ENCODE measurements at places on chromosomes 1 and 21.

DNA sequence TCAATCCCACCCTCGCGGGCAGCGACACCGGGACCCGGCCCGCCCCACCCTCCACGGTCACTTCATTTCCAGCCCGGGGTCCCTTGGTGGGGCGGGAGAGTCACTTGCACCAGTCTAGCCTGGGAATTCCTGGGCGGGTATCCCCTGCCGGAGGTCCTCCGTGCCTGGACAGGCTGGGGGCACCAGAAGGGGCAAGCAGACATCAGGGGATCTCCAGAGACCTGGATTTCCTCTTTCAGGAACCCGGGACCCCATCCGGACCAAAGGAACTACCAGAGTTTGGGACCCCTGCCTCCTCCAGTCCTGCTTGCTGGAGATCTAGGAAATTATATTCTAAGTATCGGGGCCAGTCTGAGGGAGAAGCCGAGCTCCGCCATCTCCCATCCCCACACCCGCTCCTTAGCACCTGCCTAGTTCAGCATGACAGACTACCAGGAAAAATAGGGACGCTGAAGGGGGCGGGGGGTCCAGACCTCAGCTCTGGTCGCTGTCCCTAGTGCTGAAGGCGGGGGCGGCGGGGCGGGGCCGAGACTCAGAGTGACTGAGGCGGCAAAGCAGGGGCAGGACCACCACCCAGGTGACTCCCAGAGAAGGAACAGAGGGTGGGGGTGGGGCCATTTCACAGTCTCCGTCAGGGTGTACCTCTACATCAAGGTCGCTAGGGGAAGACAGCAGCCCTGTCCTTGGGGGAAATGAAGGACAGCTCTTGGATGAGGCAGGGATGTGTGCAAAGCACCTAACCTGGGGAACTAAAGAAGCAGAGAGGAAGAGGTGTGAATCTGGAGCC, 832 bp downstream of the HCN3 start:
- DNase-seq: peak; percentile 70

DNA sequence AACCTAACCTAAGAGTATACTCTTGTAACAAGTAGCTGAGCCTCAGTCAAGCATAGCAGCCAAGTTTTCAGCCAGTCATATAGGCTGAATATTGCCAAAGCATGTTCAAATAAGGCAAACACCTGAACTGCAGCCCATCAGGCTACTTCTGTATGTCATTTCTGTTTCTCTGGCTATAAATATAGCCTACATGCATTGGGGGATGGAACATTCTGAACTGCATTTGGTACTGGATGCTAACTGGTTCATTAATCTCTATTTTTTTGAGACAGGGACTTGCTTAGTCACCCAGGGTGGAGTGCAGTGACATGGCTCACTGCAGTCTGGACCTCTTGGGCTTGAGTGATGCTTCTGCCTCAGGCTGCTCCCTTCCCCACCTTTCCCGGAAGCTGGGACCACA, 37.3 kb downstream of the MAST2 start:
- no peak for DNase-seq

- DNase-seq: no peak
These were observed 41.2 kb upstream of the LBR start for GRCh38 chr1:225469051-225469450.

GRCh38 chr1:218658899-218659298, 313.8 kb downstream of the TGFB2 start:
- no peak for DNase-seq

DNA sequence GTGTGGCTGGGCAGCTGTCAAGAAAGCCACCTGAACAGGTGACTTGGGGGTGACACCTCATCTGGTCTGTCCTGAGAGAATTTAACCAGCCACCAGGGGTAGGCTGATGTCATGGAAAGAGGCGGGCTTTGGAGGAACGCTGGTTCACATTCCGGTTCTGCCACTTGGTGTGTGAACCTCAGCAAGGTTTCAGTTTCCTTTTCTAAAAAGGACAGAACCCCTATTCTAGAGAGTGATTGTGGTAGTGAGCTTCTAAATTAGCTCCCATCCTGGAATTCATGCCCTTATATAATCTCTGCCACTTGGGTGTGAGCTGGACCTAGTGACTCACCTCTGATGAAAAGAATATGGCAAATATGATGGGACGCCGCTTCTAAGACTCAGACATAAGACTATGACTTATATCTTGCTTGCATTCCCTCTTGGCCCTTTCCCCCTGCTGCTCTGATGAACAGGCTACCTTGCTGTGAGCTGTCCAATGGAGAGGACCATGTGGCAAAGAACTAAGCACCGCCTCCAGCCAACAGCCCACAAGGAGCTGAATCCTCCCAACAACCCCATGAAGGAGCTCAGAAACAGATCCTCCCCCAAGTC, 332.1 kb downstream of the RRAGC start:
- no peak for DNase-seq

GRCh38 chr1:8365661-8366362, 47.9 kb downstream of the SLC45A1 start:
- no peak for DNase-seq

- DNase-seq: no peak
These were observed 121.5 kb downstream of the SIM2 start for GRCh38 chr21:36820176-36821031.

DNA sequence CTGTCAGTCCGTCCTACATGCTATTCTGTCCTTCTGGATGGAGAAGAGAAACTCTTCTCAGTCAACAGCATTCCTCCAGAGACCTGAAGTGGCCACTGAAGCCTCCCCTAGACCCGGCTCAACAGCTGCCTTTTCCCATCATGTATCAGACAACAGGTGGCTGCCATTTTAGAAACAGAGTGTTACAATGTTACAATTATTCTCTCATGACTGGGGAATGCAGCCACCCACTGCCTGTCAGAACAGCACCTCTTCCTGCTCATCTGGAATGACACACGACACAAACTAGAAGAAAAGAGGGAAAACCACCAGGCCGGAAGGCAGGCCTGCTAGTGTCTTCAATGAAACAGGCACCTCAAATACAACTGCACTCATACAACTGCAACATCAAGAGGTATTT, 105.3 kb downstream of the PGBD5 start:
- no peak for DNase-seq

- DNase-seq: no peak
These were observed 11.9 kb downstream of the LHX4 start for GRCh38 chr1:180241716-180242544.

- DNase-seq: no peak
These were observed 729.0 kb upstream of the BRINP3 start for GRCh38 chr1:191206513-191207207.

DNA sequence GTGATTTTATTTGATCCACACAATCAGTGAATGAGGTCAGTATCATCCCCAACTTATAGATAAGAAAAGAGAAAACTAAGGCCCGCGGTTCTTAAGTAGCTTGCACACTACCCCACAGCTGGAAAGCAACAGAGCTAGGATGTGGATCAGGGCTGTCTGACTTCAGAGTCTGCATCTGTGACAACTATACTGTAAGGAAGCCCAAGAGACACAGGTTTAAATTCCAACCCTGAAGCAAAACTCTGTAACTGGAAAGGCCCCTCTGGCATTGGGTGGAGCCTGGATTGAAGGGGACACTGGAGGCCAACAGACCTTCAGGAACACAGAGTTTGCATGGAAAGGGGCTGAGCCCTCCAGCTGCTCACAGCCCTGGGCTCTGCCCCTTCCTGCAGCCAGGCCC, 40.2 kb downstream of the LGR6 start:
- DNase-seq: no peak

GRCh38 chr1:19412654-19413053, 72.7 kb downstream of the CAPZB start:
- DNase-seq: no peak

DNA sequence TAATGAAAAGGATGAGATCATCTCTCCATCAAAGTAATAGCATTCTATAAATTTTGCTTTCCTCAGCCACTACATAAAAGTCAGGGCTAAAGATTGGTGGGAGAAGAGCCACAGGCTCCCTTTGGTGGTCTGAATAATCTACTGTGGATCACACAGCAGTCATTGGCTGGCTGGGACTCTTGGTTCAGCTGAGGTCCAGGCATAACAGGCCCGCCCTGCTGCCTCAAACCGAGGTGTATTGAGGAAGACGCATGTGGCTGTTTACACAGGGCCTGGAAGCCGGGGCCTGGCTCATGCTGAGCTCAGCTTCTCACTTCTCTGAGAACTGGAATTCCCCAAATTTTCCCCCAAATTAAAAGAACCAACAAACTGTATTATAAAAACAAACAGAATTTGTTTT, 139.2 kb downstream of the PTPRC start:
- no peak for DNase-seq

GRCh38 chr1:45148209-45148825, 58.1 kb downstream of the ZSWIM5 start:
- no peak for DNase-seq

GRCh38 chr1:201475915-201476669, 7.1 kb upstream of the PHLDA3 start:
- DNase-seq: no peak

GRCh38 chr1:246789454-246790339, 65.5 kb downstream of the SCCPDH start:
- DNase-seq: no peak

DNA sequence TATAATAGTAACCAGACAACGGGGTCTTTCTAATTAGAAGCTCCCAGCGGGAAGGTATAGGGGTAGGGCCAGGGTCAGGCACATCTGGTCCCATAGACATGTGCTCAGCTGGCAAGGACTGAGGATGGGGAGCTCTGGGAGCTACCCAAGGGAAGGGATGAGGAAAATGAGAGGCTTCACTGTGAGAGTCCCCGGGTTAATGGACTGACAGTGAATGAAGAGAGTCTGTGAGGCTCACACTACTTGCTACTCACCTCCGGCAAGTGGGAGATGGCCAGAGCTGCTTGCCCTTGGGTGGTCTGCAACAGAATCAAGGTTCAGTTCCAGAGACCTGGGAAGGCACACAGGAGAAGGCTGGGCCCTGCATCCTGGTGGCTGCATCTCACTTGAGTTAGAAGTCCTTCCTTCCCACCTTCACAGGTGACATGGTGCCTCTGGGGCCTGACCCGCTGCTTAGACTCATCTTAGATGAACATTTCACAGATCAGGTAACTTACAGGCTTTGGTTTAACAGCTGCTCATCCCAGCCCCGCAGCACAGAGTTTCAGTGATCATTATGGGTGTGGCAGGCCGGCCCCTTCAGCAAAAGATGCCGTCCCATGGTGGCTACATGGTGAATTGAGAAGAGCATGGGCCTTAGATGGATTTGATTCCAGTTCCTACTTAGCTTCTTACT, 31.7 kb downstream of the EIF2D start:
- no peak for DNase-seq

- peak; percentile 40 for DNase-seq
These were observed 54.8 kb upstream of the SOD1 start for GRCh38 chr21:31604591-31605190.

GRCh38 chr1:21572221-21572620, 63.0 kb downstream of the ALPL start:
- DNase-seq: no peak

- DNase-seq: no peak
These were observed 2.8 kb upstream of the PHC2 start for GRCh38 chr1:33433509-33434362.

GRCh38 chr1:31297277-31298247, 730 bp downstream of the ZCCHC17 start:
- DNase-seq: no peak

GRCh38 chr1:2504949-2505272, 21.5 kb downstream of the PANK4 start:
- no peak for DNase-seq

- no peak for DNase-seq
These were observed 179.7 kb upstream of the LRRC7 start for GRCh38 chr1:69388044-69388443.

DNA sequence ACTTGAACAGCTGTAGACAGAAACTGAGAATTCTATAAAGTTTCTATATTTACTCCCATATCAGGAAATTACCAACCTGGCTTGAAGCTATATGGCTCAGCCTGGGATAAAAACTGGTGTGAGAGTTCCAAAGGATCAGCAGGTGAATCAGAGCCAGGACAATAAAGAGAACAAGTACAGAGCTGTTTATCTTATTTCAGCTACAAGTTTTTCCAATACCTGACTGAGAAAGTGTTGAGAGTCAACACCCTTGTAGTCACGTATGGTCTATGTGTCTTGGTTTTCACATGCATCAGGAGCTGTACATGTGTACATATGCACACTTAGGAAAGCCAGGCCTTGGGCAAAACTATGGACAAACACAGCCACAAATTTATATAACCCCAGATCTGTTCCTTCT, 40.7 kb upstream of the CXADR start:
- no peak for DNase-seq

DNA sequence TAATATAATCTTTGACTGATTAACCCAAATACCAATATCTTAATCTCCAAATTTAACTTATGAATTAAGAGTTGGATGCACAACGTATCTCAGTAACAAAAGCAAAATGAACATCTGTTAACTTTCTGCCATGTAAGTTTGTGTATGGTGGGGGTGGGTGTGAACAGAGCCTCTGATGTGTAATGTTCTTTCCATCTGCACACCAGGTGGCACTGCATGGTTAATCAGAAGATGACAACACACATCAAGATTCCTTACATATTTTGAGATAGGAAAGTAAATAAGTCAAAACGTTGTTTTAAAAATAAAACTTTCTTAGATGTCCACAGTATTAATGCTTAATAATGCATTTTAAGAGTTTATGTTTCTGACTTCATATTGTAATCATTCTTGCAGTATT, 251.9 kb downstream of the DPYD start:
- no peak for DNase-seq

DNA sequence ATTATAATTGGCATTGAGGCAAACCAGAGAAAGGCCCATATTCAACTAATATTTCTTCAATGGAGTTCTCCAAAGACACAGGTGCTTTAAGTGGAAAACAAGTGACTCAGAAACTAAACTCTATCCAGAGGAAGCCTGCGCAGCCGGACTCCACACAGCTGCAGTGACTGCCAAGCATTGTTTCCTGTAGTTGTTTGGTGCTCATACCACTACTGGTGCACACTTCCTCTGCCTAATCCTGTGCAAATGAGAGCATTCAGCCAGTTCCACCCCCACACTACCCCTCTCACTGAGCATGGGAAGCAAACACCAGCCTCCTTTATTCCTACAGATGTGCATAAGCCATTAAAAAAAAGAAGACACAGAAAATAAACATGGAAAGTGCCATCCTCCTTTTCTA, 102.9 kb downstream of the VAV3 start:
- no peak for DNase-seq

All from NCI-H187 treated with DMSO at 0.1 percent for 48 hours (cell line).